ENCODE measurements at places on chromosomes 2 and 18.
A peak's percentile ranks its signal among the peaks of the same experiment; 100 is the strongest.

- peak; percentile 47 for DNase-seq
These were observed 228.5 kb downstream of the TTC32 start for GRCh38 chr2:19673213-19673791.

DNA sequence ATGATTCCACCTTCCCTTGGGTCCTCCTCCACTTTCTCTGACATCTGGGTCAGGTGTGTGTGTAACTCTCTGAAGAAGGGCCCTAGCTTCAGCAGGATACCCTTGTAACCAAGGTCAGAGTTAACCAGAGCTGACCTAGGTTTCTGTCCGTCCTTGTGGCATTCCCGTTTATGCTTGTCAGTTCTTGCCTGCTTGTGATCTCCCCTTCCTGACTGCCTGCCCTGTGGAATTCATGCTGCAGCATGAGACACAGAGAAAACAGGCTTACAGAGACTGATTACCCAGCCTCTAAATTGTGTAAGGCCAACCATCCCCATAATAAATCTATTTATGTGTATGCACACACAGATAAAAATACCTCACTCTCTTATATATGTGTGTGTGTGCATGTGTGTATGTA lies 22.8 kb downstream of the NXPH2 start:
- no peak for DNase-seq

DNA sequence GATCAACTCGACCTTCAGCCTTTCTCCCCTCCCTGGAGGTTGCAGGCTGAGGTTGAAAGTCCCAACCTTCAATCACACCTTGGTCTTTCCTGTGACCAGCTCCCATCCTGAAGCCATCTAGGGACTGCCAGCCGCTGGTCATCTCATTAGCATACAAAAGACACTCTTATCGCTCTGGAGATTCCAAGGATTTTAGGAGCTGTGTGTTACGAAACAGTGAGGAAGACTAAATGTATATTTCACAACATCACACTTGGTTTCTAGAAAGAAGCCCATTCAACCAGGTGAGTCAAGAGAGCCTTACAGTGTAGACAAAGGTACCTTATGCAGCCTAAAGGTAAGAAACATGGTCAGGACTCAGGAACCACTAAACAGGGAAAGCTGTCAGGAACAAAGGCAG lies 126.4 kb downstream of the SH3BP4 start:
- DNase-seq: no peak

- DNase-seq: no peak
These were observed 28.8 kb downstream of the NEMP2 start for GRCh38 chr2:190505696-190506095.

DNA sequence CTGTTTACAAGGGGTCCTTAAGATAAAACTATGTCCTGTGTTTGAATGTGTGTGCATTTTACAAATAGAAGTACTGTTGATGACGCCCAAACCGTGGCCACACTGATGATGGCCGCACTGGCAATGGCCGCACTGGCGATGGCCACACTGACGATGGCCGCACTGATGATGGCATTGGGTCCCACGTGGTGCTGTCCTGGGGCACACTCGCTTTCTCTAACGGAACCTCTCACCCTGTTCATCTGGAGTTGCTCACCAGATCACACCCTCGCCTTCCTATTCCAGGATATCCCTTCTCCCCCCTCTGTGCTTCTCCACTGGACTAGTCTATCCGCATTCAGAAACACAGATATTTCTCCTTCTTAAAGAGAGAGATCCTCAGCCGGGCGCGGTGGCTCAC lies 192.4 kb downstream of the EIPR1 start:
- DNase-seq: no peak

DNA sequence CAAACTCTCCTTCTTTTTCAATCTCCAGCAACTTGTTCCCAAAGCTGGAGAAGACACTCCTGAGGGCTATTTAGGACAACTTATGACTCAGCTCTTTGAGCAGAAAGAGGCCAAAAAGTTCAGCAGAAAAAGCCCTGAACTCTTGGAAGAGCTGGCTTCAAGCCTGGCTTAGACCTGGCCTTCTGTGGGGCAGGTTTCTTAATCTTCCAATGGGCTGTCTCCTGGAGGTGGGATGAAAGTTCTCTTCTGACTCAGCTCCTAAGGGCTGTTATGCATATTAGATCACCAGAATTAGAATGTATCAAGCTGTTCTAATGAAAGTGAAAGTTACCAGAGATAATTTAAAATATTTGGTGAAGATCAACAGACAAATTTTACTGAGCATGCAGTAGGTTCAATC lies 129.4 kb downstream of the RAD51AP2 start:
- no peak for DNase-seq

DNA sequence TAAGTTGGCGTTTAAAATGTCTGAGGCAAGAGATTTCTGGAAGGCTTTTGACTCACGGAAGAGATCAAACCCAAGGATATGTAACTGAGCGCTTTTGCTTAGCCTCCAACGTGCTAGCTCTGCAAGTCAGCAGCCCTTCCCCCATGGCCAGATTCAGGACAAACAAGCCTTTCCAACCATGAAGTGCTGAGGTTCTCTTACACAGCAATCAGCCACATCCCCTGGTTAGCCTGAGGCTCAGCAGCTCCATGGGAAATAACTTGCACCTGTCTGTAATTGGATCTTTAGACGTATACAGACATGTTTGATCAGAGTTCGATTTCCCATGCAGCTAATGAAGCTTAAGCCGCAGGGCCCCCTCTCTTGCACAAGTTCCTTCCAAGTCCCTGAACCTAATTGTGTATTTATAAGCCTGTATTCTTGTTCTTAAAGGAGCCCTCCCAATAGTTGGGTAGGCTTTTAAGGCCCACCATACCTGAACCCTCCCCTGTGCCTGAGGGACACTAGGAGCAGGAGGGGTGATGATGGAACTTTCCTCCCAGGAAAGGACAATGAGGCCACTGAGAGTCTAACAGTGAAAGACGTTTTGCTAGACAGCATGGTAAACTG lies 2.1 kb upstream of the TMEM131 start:
- DNase-seq: no peak

GRCh38 chr2:160582081-160582480 lies 88.5 kb upstream of the RBMS1 start:
- no peak for DNase-seq

- DNase-seq: peak; percentile 61
These were observed 726.5 kb downstream of the SLC4A3 start for GRCh38 chr2:220353897-220354296.

GRCh38 chr18:21759836-21760235 lies 19.2 kb downstream of the MIB1 start:
- DNase-seq: no peak

- no peak for DNase-seq
These were observed 141.1 kb downstream of the MBD5 start for GRCh38 chr2:148161909-148162435.

GRCh38 chr18:78903436-78904178 lies 76.0 kb upstream of the SALL3 start:
- DNase-seq: no peak

All from EL (cell line).